ENCODE measurements at places on chromosomes 1 and 21.

DNA sequence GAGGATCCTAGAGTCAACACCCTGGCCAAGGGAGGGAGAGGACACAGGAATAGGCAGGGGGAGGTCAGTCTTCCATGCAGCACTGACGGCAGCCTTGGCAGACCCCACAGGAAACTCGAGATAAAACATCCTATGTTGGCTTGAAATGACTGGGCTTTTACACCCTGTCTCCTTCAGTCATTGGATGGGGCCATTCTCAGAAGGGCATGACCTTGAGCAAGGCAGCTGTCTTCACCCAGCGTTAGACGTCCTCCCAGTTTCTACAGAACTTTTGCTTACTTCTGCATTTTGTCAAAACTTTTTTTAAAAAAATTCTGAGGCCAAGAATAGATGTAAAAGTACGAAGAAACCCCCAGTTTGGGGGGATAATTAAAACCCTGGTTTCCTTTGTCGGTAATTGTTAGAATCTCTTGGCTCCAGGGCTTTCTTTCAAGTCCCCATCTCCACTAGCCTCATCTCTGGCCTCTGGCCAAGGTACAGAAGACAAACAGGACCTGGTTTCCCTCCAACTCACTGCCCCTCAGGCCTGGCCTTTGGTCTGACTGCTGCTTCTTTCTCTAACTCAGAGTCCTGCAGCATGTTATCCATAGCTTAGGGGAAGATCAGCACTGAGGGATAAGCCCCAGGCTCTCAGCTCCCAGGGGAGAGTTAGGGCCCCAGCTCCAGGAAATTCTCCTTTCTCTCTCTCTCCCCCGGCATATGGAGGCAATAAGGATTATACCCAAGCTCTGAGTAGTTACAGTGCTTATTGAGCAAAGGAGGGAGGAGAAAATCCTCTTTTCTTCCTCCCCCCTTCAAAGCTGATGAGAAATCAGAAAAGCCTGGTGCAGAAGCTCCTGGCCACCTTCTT is 51.6 kb upstream of the KCND3 start:
- no peak for DNase-seq

DNA sequence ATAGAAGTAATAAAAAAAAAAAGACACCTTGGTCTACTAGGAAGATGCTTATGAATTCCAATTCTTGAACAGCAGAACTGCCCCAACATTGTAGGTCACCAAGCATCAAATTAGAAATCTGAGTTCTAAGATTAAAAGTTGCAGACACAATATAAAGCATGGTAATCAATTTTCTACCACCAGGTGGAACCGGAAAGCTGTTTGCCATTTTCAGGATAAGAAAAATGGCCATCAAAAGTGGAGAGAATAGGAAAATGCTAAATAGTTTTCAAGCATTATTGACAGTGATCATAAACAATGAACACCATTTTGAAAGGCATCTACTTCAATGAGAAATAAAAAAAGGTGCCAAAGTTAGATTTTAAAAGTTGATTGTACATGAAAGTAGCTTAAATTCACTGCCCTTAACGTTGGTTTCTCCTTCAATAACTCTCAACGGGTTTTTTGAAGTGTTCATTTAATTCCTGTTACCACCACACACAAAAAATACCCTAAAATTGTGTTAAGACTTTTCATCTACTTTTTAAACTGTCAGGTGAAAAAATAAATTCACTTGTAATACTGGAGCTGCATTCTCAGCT is 252.9 kb downstream of the KCNT2 start:
- DNase-seq, result no peak

GRCh38 chr1:159748370-159748769 is 32.4 kb upstream of the DUSP23 start:
- no peak for DNase-seq

DNA sequence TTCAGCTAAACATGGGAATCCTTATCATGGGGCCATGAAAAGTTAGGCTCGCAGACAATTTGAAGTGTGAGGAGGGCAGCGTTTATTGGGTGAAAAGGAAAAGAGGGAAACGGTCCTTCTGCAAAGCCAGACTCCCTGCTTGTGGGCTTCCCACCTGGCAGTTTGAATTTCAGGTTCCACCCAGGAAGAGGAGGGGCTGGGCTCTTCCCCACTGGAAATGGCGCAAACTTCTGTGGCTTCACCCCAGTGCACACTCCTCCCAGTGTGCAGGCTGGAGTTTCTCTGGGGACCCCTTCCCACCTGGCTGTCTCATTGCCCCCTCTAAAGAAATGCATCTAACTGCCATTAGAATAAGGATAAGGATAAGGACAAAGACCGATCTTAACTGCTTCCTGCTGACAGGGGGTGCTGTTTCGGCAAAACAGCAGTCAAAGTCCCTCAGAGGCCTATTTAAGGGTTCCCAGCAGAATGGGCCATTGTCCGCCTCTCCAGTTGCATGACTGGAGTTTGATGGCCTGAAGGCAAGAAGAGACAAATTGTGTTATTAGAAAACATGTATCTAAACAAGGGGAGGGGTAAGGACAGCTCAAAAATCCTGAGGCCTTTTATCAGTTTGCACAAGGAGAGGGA is 20.4 kb downstream of the AIM2 start:
- no peak for DNase-seq

DNA sequence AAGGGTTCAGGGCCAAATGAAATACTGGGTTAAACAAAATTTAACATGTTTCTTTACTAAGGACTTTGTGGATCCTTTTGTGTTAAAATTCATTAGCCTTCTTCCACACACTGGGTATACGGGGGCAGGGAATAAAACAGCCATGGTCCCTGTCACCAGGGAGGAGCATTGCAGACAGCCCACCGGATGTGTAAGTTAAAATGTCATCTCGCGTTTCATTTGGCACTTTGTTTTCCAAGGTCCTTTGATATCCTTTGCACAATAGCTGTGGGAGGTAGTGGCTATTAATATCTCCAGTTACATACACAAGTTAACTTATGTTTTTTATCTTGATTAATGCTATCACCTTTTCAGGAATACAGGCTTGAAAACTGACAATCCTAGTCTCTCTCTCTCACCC is 172.7 kb downstream of the BARHL2 start:
- DNase-seq, result no peak

DNA sequence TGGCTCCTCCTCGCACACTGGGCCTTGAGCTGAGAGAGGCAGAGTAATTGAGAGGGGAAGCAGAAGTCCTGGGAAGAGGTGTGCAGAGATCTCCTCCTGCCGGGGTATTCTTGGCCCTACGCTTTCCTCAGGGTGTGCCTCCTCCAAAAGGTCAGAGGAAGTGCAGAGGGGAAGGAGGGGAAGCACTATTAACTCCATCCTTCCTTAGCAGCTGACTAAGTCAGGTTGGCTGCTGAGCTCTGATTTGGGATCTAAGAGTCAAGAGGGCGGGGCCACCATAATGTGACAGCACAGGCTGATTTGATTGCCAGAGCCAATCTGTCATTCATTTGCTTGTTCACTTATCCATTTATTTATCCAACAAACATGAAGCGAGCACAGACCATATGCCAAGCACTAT is 12.3 kb downstream of the ATP2B4 start:
- DNase-seq, result no peak

DNA sequence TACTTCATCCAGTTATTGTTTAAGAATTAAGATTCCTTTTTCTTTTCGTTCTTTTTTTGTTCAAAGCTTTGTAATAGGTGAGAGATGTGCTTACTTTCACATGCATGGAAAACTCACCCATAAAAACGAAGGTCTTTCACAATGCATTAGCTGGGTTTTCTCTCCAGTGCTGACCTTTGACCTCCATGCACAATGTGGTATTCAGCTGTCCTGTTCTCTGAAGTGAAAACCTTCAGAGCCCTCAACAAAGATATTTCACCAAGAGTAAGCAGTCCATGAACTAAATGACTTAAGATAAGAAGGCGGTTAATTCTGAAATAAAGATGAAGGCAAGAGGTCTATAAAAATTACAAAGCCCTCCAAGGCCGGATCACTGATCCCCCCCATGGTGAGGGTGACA is 77.1 kb upstream of the IPO9 start:
- peak; percentile 46 for DNase-seq

GRCh38 chr1:38141483-38141882 is 94.9 kb upstream of the POU3F1 start:
- no peak for DNase-seq

DNA sequence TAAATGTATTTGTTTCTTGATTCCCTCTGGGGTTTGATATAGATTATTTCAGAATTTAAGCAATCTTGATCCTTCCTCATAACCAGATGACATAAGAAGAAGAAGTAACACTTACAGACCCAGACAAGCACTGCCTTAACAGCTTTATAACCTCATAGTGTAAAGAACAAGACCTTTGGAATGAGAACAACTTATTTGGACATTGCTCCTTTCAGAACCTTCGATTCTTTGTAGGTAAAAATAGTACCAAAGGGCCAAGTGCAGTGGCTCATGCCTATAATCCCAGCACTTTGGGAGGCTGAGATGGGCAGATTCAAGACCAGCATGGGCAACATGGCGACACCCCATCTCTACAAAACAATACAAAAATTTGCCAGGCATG is 15.0 kb downstream of the TM2D1 start:
- no peak for DNase-seq

DNA sequence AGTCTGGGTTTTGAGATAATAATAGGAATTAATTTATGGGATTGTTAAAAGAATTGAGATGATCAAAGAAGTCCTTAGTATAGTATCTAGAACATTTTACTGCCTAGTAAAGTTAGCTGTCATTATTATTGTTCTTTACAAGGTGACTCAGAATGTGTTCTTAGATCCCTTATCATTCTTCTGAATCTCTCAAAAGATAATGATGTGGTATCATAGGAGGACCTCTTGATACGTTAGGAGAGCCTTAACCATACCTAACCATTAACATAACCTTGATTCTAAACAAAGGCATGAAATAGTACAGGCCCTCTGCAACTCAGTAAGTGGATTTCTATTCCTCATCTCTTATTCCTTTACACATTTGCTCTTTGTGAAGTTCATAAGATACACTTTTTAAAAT is 246.6 kb upstream of the CACYBP start:
- no peak for DNase-seq

DNA sequence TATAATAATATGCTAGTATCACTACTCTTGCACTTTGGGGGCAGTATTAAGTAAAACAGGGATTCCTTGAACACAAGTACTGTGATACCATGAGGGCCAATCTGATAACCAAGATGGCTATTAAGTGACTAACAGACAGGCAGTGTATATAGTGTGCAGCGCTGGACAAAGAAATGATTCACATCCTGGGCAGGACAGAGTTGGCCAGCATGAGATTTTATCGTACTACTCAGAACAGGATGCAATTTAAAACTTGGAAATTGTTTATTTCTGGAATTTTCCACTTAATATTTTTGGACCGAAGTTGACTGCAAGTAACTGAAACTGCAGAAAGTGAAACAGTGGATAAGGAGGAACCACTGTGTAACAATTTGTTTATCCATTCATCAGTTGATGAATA is 74.6 kb downstream of the DNTTIP2 start:
- no peak for DNase-seq

GRCh38 chr1:45503462-45504360 is 3.6 kb downstream of the MMACHC start:
- no peak for DNase-seq

DNA sequence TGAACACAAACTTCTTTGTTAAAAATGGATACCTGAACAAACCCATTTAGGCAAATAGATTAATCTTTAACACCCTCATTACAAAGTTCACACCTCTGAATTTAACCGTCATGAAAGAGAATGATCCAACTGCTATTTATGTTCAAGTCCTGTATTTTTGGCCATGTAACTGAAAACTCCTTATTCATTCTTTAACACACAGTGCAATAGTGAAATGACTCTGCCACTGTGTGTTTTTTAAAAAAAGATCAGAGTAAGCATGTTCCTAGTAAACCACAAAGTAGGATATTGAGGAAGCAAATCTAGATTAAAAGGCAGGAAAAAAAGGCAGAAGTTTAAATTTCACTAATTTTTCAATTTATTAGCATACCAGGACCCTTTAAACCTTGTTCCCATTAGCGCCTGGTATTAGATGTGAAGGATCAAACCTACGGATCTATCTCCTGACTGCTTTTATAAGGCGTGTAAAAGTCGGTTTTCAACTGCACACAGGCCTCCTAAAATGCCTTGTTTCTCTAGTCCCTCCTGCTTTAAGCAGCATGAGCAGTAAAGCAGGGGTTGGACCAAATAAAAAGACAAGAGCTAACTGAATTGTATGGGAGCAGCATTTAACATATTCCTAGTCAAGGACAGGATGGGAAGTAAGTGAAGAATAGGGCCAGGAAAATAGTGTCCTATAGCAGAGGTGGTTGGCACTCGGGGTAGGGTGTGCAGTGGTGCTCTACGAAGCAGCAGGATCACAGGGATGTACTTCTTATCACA is 33.4 kb downstream of the NUCKS1 start:
- no peak for DNase-seq

- DNase-seq, result no peak
Measured at GRCh38 chr1:186487163-186487562, 26.2 kb upstream of the PDC start.

GRCh38 chr1:162997499-162998285 is 71.5 kb upstream of the RGS4 start:
- DNase-seq, result no peak

DNA sequence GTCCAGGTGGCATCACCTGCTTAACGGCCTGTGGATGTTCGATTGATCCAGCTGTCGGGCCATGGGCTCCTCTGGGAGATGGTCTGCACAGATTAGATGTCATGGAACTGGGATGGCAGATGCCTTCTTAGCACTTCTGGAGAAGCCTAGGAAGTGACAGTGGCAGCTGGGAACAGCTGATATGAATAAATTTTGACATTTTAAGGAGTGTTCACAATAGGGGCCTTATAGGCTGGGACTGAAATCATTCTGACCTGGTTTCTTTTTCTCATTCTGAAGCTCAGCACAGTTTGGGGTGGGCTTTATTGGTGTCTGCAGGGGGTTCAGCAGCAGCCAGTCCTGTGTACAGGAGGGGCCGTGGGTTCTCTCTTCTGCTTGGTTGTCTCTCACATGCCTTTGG is 175.3 kb downstream of the CACNA1E start:
- DNase-seq, result no peak

GRCh38 chr1:71093938-71094337 is 13.1 kb upstream of the ZRANB2 start:
- no peak for DNase-seq

- DNase-seq, result no peak
Measured at GRCh38 chr1:45032837-45033236, 20.8 kb downstream of the UROD start.

DNA sequence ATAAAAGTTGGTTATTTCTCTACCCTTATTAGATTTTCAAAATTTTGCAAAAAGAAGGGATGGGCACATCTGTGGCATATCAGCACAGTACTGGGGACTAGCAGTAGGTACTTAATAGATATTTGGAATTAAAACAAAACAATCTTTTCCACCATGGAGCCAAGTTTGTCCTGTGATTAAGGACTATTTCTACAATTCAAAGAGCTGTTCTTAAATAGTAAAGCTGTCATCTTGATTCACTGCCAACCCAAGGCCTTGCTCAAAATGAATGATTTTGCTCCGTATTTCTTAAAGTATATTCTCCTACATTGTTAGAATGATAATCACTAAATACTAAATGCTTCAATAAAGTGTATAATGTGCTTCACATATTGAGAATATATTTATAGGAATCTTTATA is 169.9 kb downstream of the S1PR1 start:
- DNase-seq, result no peak

DNA sequence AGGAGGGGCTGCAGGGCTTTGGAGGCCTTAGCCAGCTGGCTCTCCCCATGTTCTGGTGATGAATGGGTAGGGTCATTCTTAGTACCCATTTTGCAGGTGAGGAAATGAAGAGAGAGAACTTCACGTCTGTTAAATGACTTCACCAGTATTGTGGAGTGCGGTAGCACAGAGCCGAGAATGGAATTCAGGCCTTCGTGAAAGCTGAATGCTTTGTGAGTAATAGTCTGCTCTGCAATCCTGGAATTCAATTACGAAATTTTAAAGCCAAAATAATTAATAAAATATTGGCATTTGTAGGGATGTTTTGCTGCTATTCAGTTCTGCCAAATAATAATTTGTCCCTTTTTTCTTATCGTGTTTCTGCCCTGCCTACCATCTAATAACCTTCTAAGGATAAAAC is 197.7 kb downstream of the GREM2 start:
- no peak for DNase-seq

Data from nephron progenitor cell (in vitro differentiated cells).